Bronchial epithelial cell (primary cell): ENCODE measurements at places on chromosomes 5 and 9. TPM values are rescaled to one million over a fixed set of nuclear protein-coding genes. Genes with fewer than 3 reads are reported as not detected.

Gene FOXD4L4
- total RNA-seq: under 0.01 and 0.26 TPM in 2 replicates

Gene KIF3A
- total RNA-seq: 6.8 and 9.9 TPM in 2 replicates

Gene KCNN2
- total RNA-seq: not detected in 2 replicates

Gene CKMT2
- total RNA-seq: not detected in 2 replicates

Gene AK8
- total RNA-seq: 0.26 TPM in 1 of 2 replicates, not detected in the other

Gene CCL28
- 1.0 and 1.6 TPM in 2 replicates for total RNA-seq

Gene RPS23
- total RNA-seq: 3,055 and 5,354 TPM in 2 replicates

Gene PDCD1LG2
- total RNA-seq: under 0.01 and 0.64 TPM in 2 replicates

Gene ADRB2
- 18.7 and 21.9 TPM in 2 replicates for total RNA-seq

Gene GNE
- total RNA-seq: 11.5 and 14.7 TPM in 2 replicates

Gene FUBP3
- total RNA-seq: 45.8 and 51.5 TPM in 2 replicates

Gene NDFIP1
- total RNA-seq: 16.8 and 29.8 TPM in 2 replicates

Gene PCDHB15
- total RNA-seq: under 0.01 and 0.51 TPM in 2 replicates

Gene OCLN
- total RNA-seq: 76.9 and 109 TPM in 2 replicates

Gene COQ4
- 24.7 and 28.8 TPM in 2 replicates for total RNA-seq

Gene GPRIN1
- 1.6 and 2.8 TPM in 2 replicates for total RNA-seq

Gene TMEM8B
- 0.79 and 1.5 TPM in 2 replicates for total RNA-seq

Gene NHP2
- total RNA-seq: 133 and 161 TPM in 2 replicates

Gene KCNV2
- not detected in 2 replicates for total RNA-seq

Gene SELENOP
- 5.8 and 17.3 TPM in 2 replicates for total RNA-seq

Gene CYLC2
- not detected in 2 replicates for total RNA-seq

Gene PCDHB4
- total RNA-seq: 0.13 TPM in 1 of 2 replicates, not detected in the other

Gene IQGAP2
- not detected in 2 replicates for total RNA-seq

Gene SLC46A2
- not detected in 2 replicates for total RNA-seq

Gene RNF208
- total RNA-seq: 0.38 TPM in 1 of 2 replicates, not detected in the other

Gene TOR4A
- total RNA-seq: 18.7 and 25.0 TPM in 2 replicates

Gene GPSM1
- 12.3 and 13.4 TPM in 2 replicates for total RNA-seq

Gene SPATA9
- not detected in 2 replicates for total RNA-seq

Gene SUSD3
- 0.26 TPM in 1 of 2 replicates, not detected in the other for total RNA-seq

Gene CLINT1
- total RNA-seq: 148 and 288 TPM in 2 replicates

Gene LCN9
- not detected in 2 replicates for total RNA-seq

Gene ANKRD31
- 0.13 and 0.26 TPM in 2 replicates for total RNA-seq

Gene FCN1
- not detected in 2 replicates for total RNA-seq

Gene FOXD4L3
- not detected in 2 replicates for total RNA-seq

Gene TPPP
- total RNA-seq: 1.6 and 2.4 TPM in 2 replicates

Gene LCN1
- not detected in 2 replicates for total RNA-seq

Gene MLANA
- total RNA-seq: not detected in 2 replicates

Gene SPINK6
- total RNA-seq: not detected in 2 replicates

Gene BTNL8
- not detected in 2 replicates for total RNA-seq

Gene DMRT3
- not detected in 2 replicates for total RNA-seq

Gene FOXD4L6
- total RNA-seq: 0.13 TPM in 1 of 2 replicates, not detected in the other

Gene PCA3
- not detected in 2 replicates for total RNA-seq

Gene PTGDS
- 0.26 TPM in 2 replicates for total RNA-seq

Gene SLC6A18
- not detected in 2 replicates for total RNA-seq

Gene IL3
- not detected in 2 replicates for total RNA-seq

Gene BDP1
- total RNA-seq: 17.1 and 19.5 TPM in 2 replicates

Gene SNAPC3
- 32.8 and 33.7 TPM in 2 replicates for total RNA-seq

Gene C1QTNF2
- total RNA-seq: not detected in 2 replicates

Gene PCDHB3
- under 0.01 and 0.13 TPM in 2 replicates for total RNA-seq

Gene GFRA3
- total RNA-seq: not detected in 2 replicates

Gene SGTB
- 12.9 and 22.5 TPM in 2 replicates for total RNA-seq

Gene SOWAHA
- total RNA-seq: not detected in 2 replicates

Gene NXNL2
- 0.26 TPM in 1 of 2 replicates, not detected in the other for total RNA-seq

Gene CCNJL
- 4.2 and 4.4 TPM in 2 replicates for total RNA-seq

Gene CTXN3
- total RNA-seq: not detected in 2 replicates
